HFFc6 (cell line): ENCODE measurements at places on chromosomes 3 and 15.

GRCh38 chr3:141262308-141262705 is 30.7 kb downstream of the PXYLP1 start:
- no peak overlapping the region for H3K4me3 ChIP-seq
- peak; percentile 45 for DNase-seq
- peaks cover 4% of the 10 kb centered on the region for H3K27me3 ChIP-seq
- no peaks in the 10 kb centered on the region for H3K36me3 ChIP-seq
- H3K27ac ChIP-seq: no peak overlapping the region
- H3K4me1 ChIP-seq: peaks cover 21% of the 10 kb centered on the region

DNA sequence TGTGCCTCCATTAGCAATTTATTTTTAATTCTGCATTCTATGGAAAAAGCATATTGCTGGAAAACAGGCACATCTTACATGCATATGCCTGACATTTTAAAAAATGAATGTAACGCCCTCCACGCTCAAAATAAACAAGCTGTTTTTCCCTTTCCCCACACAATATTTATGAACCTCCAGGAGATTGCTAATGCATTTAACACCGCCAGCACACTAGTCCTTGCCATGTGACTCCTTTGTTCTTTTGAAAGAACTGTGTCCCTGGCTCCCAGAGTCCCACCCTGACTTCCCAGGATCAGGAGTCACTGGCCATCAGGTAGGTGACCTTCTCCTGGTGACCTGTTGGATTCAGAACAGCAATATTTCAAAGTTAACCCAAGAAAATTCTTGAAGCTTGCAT is 571.2 kb upstream of the CFAP20DC start:
- no peak for DNase-seq
- H3K27me3 ChIP-seq: peaks cover 2% of the 10 kb centered on the region
- no peaks in the 10 kb centered on the region for H3K36me3 ChIP-seq
- H3K27ac ChIP-seq: no peak overlapping the region
- no peaks in the 10 kb centered on the region for H3K4me1 ChIP-seq

GRCh38 chr3:111368056-111368455 is 173.9 kb upstream of the CD96 start:
- peaks cover 36% of the 10 kb centered on the region for H3K4me1 ChIP-seq
- no peak overlapping the region for H3K27ac ChIP-seq
- peaks cover 3% of the 10 kb centered on the region for H3K27me3 ChIP-seq
- H3K4me3 ChIP-seq: no peak overlapping the region
- DNase-seq: no peak

- no peak overlapping the region for H3K27ac ChIP-seq
- no peak overlapping the region for H3K4me3 ChIP-seq
- no peaks in the 10 kb centered on the region for H3K27me3 ChIP-seq
- H3K4me1 ChIP-seq: peaks cover 36% of the 10 kb centered on the region
Measured at GRCh38 chr3:59809016-59809415, 759.2 kb upstream of the CFAP20DC start.

DNA sequence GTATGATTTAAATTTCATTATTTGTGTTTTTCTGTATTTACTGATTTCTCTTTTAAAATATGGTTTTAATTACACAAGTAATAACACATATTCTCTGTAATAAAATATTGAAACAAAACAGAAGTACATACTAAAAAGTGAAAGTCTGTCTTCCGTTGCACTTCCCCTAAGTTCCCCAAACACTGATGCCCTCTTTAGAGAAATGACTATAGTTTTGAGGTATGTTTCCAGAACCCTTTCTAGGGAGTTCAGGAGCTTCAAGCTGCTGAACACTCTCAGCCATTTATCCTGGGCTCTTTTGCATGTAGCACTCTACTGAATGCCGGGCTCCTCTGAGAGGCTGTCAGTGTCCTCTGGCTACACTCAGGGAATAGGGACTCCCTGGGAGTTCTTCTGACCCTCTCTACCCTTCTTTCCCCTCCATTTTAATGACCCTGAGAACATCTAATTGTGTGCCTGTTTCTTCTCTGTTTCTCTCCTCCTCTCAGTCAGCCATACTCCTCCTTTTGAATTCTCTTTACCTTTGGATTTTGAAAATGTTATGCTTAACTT is 60.4 kb upstream of the KCNAB1 start:
- H3K36me3 ChIP-seq: no peaks in the 10 kb centered on the region
- H3K4me1 ChIP-seq: no peaks in the 10 kb centered on the region
- no peak overlapping the region for H3K4me3 ChIP-seq

GRCh38 chr15:90165659-90166489 is 35.3 kb upstream of the SEMA4B start:
- H3K4me1 ChIP-seq: peaks cover 17% of the 10 kb centered on the region
- peak; percentile 100 for DNase-seq
- H3K4me3 ChIP-seq: peak overlapping the region; percentile 57
- H3K36me3 ChIP-seq: no peaks in the 10 kb centered on the region; the same call in 1 of the 2 replicates
- H3K27me3 ChIP-seq: no peaks in the 10 kb centered on the region; the same call in 1 of the 2 replicates

DNA sequence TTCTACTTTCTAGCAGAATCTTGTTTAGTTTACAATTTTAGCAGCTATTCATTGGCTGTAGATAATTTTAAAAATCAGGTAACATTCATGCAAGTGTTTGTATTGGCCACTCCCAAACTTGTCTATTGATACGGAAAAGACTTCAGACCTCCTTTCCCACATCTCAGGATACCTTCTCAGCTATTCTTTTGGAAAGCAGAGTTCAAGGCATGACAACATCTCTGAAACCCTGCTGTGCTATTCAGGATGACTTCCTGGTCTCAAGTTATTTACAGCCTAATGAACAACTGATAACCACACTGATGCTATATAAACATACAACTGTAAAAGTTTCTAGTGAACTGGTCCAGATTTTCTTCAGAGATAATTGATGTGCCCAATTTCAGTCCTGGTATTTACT is 55.8 kb downstream of the DZIP3 start:
- H3K4me1 ChIP-seq: no peaks in the 10 kb centered on the region
- no peak overlapping the region for H3K4me3 ChIP-seq
- no peak for DNase-seq

DNA sequence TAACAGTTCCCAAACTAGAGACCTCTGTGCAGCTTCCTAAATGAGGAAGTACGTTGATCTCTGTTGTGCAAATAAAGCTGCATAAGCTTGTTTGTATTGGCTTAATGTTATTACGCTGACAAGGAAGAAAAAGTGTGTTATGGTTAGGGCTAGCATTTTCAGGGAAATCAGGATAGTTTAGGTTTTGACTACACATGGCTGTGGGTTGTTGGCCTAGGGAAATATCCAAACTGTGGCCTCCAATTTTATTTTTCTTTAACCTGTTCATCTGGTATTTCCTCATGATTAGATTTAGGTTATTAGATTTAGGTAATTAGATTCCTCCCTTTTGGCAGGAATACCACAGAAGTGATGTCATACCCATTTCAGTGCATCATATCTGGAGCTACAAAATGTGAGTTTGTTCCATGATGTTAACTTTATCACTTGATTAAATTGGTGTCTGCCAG is 8.7 kb upstream of the MCCC1 start:
- peaks cover 13% of the 10 kb centered on the region for H3K4me1 ChIP-seq
- no peak overlapping the region for H3K27ac ChIP-seq
- no peaks in the 10 kb centered on the region for H3K36me3 ChIP-seq
- no peak overlapping the region for H3K4me3 ChIP-seq
- DNase-seq: no peak
- no peaks in the 10 kb centered on the region; the same call in 1 of the 2 replicates for H3K27me3 ChIP-seq

DNA sequence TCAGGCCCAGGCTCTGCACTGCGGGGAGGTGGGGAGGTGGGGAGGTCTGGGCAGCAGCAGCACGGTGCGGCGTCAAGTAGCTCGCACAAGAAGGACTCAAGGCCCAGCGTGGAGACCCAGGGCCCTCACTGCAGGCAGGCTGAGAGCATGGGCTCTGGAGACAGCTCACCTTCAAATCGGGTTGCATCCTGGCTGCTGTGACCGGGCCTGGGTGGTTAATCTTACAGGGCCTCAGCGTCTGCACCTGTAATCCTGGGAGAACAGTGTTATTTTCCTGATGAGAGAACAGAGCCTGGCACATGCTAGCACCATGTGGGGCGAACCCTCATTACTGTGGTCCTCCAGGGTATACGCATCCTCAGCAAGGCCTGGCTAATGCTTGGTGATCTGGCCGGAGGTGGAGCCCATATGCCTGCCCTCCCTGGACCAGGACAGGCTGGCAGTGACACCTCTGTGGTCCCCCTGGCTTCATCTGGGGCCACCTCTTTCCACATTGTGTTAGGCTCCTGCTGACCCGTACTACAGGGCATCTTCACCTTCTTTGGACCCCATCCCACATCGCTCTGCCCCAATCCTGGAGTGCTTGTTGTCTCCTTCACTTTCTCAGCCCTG is 55.5 kb downstream of the RGMA start:
- H3K27ac ChIP-seq: no peak overlapping the region
- H3K27me3 ChIP-seq: peaks cover 28% of the 10 kb centered on the region
- no peaks in the 10 kb centered on the region for H3K36me3 ChIP-seq
- H3K4me1 ChIP-seq: peaks cover 22% of the 10 kb centered on the region
- no peak for DNase-seq

GRCh38 chr3:131279577-131279976 is 102.0 kb upstream of the NUDT16 start:
- no peak overlapping the region for H3K27ac ChIP-seq
- no peaks in the 10 kb centered on the region for H3K36me3 ChIP-seq
- H3K27me3 ChIP-seq: no peaks in the 10 kb centered on the region; the same call in 1 of the 2 replicates
- peaks cover 11% of the 10 kb centered on the region for H3K4me1 ChIP-seq
- H3K4me3 ChIP-seq: no peak overlapping the region
